ENCODE measurements at places on chromosomes 1 and 21.

DNA sequence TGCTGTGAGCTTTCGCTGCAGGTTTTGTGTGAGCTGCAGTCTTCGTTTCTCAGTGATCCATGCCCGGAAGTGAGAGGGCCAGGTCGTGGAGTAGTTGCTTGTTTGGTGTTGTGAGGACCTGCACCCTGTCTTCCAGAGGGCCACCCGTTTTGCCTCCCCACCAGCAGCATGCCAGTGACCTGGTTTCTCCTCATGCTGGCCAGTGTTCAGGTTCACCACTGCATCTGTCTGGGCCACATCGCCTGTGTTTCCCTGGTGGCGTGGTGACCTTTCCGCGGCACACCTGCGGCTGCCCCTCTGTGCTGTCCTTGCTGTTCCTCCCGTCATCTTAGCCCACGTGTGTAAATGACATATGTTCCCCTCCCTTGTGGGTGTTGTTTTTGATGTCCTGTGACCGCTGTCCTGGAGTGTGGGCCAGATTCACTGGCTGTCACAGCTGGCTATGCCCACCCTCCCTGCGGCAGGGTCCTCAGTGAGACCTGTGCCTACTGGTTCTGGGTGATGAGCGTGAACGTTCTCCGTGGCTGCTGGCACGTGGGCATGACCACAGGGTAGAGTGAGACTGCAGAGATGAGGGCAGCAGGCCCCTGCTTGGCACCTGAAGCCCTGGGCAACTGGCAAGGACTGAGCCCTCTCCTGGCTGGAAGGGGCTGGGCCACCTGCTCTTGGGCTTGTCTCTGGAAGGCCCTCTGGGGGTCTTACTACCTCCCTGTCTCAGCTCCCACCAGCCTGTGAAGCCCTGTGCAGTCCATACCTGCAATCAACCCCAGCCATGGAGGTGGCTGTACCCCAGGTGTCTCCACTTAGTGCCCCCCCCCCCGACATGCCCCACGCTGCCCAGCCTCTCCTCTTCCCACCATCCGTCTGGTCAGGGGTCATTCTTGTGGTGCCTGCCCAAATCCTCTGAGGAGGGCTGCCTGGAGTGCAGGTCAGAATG, 7.3 kb downstream of the IBA57 start:
- no peak for DNase-seq

DNA sequence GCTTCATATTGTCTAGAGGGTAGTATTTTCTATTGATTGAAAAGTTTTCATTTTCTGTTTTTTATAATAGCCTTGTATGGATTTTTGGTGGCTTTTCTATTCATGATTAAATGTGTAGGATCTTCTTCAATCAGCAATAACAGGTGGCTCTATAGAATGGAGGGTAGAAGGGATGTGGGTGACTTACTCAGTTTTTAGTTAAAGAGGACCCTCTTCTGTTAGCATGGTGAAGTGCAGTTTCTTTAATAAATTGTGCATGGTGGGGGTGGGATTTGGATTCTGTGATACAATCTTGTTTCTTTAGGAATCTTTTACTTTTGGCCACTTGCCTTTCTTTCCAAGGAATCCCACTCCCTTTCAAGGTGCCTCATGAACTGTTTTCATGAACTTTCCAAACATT, 64.7 kb downstream of the SLC35A3 start:
- peak; percentile 37 for DNase-seq

GRCh38 chr1:115670476-115671175, 28.9 kb downstream of the VANGL1 start:
- DNase-seq: no peak

DNA sequence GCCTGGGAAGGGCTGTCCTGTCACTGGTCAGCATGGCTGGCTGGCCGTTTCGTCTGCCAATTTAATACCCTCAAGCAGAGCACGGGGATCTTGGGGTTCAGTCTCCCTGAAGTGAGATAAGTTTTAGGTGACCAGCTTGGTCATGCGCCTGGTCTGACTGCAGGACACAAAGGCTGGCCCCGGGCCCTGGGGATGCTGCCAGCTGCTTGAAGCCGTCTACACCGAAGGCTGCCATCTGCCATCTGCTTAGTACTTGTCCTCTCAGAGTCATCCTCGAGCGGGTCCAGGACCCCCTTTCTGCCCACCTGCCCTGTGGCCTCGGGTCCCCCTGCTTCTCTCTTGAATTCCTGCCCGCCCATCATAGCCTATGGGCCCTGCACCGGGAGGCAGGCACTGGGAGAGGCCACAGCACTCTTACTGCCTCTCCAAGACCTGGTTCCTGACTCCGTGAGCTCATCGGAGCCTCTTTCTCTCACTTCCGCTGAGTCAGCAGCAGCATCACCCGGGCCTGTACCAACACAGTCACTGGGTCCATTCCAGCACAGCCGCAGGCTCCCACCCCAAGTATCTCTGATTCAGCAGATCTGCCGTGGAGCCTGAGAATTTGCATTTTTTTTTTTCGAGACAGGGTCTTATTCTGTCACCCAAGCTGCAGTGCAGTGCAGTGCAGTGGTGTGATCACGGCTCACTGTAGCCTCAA, 7.0 kb downstream of the FBLIM1 start:
- peak; percentile 65 for DNase-seq

- no peak for DNase-seq
Observed at GRCh38 chr1:244730153-244730933, 77.4 kb downstream of the DESI2 start.

DNA sequence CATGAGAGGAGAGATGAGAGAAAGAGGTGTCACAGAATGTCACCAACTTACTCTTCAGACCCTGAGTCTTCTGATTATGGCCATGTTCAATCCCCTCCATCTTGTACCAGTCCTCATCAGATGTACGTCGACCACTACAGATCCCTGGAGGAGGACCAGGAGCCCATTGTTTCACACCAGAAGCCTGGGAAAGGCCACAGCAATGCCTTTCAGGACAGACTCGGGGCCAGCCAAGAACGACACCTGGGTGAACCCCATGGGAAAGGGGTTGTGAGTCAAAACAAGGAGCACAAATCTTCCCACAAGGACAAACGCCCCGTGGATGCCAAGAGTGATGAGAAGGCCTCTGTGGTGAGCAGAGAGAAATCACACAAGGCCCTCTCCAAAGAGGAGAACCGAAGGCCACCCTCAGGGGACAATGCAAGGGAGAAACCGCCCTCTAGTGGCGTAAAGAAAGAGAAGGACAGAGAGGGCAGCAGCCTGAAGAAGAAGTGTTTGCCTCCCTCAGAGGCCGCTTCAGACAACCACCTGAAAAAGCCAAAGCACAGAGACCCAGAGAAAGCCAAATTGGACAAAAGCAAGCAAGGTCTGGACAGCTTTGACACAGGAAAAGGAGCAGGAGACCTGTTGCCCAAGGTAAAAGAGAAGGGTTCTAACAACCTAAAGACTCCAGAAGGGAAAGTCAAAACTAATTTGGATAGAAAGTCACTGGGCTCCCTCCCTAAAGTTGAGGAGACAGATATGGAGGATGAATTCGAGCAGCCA, 8.0 kb downstream of the ELOA start:
- DNase-seq: peak; percentile 47

All from renal cortical epithelial cell (primary cell).